ENCODE measurements at places on chromosomes 11 and 22.
A peak's percentile ranks its signal among the peaks of the same experiment; 100 is the strongest.

DNA sequence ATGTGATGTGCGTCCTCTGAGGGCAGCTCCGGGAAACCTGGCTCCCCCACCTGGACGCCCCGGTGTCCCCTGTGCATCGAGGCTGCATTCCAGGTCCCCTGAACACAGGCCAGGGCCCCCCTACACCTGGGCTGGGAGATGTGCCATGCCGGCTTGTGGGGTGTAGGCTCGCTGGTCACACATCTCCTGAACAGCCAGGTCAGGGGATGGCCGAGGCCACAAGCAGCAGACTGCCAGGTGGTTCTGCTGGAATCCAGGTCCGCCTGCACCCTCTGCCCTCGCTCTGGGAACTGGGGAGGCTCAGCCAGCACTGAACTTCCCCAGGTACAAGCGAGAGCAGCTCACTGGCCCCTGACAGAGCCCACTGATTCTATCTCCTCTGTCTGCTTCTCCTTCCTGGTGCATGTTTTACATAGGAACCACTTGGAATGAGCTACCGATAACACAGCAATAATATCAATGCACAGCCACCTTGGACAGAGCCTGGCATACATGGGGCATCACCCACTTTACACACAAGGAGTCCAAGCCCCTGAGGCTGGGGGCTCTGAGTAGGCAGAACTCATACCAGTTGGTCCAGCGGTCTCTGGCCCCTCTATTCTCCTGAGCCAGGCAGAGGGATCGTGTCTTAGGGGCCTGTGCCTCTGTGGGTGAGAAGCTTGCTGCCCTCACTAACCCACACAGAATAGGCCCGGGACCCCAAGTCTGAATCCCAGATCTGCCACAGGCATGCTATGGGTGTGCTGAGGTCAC lies 46.8 kb downstream of the TBX1 start:
- DNase-seq = peak; percentile 9

DNA sequence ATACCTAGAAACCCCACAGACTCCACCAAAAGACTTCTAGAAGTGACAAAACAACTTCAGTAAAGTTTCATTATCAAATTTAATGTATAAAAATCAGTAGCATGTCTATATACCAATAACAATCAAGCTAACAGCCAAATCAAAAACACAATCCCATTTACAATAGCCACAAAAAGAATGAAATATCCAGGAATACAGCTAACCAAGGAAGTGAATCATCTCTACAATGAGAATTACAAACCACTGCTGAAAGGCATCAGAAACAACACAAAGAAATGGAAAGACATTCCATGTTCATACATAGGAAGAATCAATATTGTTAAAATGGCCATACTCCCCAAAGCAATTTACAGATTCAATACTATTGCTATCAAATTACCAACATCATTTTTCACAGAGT lies 46.0 kb downstream of the PRCP start:
- no peak for DNase-seq

DNA sequence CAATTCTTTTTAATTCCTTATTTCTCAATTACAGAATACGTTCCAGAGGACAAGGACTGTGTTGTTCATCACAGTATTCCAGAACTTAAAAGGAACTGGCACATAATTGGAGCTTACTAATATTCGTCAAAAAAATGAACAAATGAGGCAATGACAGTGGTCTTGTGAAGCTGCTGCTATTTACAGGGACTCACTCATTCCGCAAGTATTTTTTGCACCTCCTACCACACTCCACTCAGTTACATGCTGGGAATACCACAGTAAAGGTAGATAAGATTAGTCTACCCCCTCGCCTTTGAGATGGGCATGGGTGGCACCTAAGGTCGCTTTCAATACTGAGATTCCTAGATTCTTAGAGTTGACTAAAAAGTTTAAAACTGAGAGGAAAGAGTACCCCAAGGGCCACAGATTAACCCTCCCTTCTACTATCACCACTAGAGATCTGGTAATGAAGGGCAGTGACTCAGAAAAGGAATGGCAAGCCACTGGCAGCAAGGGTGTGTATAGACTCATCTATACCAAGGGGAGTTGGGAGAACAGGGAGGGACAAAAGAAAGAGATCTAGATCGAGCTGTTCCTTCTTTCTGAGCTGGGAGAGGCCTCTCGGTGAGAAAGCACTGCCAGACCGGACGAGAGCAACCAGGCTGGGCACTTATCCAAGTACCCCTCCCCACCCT lies 85.0 kb downstream of the RPL27A start:
- DNase-seq = no peak

GRCh38 chr11:61908730-61909316 lies 8.5 kb downstream of the RAB3IL1 start:
- DNase-seq = peak; percentile 74

DNA sequence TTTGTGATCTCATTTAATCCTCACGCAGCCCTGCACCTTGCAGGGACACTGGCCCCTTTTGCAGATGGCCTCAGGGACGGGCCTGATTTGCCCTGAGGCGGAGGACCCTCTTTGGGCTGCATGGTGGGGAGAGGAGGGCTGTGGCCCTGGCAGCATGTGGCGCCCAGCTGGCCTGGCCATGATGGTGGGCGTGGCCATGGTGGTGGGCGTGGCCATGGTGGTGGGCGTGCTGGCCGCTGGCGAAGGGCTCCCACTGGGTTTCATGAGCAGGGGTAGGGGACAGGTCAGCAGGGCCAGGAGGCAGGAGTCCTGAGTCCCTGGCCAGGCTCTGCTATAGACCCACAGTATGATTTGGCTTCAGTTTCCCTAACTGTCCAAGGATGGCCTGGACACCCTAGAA lies 13.1 kb downstream of the WNT11 start:
- no peak for DNase-seq
